Muscle of back (tissue), 13 donors: ENCODE measurements at places on chromosomes 16 and 17. TPM values are rescaled to one million over a fixed set of nuclear protein-coding genes. Genes with fewer than 3 reads are reported as not detected.

ABCC11 gene
- 0.22 TPM for polyA plus RNA-seq

CPNE7 gene
- polyA plus RNA-seq, result 0.59 TPM

MSLN gene
- polyA plus RNA-seq, result 0.48 TPM

TIGD7 gene
- 7.5 TPM for polyA plus RNA-seq

TERB1 gene
- polyA plus RNA-seq, result not detected

ZNF174 gene
- 6.8 TPM for polyA plus RNA-seq

GJC1 gene
- polyA plus RNA-seq, result 36.6 TPM

CCL17 gene
- not detected for polyA plus RNA-seq

CPHXL2 gene
- not detected for polyA plus RNA-seq

MAF gene
- polyA plus RNA-seq, result 30.7 TPM

ASIC2 gene
- 0.11 TPM for polyA plus RNA-seq

ACE gene
- 8.8 TPM for polyA plus RNA-seq

MAP3K14 gene
- 5.3 TPM for polyA plus RNA-seq

NPIPB2 gene
- polyA plus RNA-seq, result 5.1 TPM

SCNN1B gene
- polyA plus RNA-seq, result 0.18 TPM

SRCIN1 gene
- 1.1 TPM for polyA plus RNA-seq

PRRT2 gene
- 10.8 TPM for polyA plus RNA-seq

TMEM114 gene
- not detected for polyA plus RNA-seq

NPW gene
- polyA plus RNA-seq, result 2.2 TPM

TXNDC17 gene
- 74.2 TPM for polyA plus RNA-seq

NUPR1 gene
- polyA plus RNA-seq, result 33.1 TPM

NETO2 gene
- polyA plus RNA-seq, result 14.5 TPM

NOXO1 gene
- 0.55 TPM for polyA plus RNA-seq

MYH1 gene
- 20.9 TPM for polyA plus RNA-seq

NPIPA5 gene
- polyA plus RNA-seq, result 1.1 TPM

MPV17L gene
- polyA plus RNA-seq, result 3.2 TPM

DCAKD gene
- 26.8 TPM for polyA plus RNA-seq

C16orf95 gene
- 1.7 TPM for polyA plus RNA-seq

CFAP97D1 gene
- polyA plus RNA-seq, result not detected

TMEM238L gene
- not detected for polyA plus RNA-seq

NPIPA3 gene
- 16.8 TPM for polyA plus RNA-seq

GPS1 gene
- 64.3 TPM for polyA plus RNA-seq

CPPED1 gene
- 8.5 TPM for polyA plus RNA-seq

KIF2B gene
- not detected for polyA plus RNA-seq

CLEC16A gene
- 11.6 TPM for polyA plus RNA-seq

MKS1 gene
- polyA plus RNA-seq, result 26.1 TPM

CCL5 gene
- polyA plus RNA-seq, result 0.41 TPM

PYY gene
- not detected for polyA plus RNA-seq

WNT9B gene
- not detected for polyA plus RNA-seq

CLEC10A gene
- polyA plus RNA-seq, result 2.2 TPM

NR1D1 gene
- polyA plus RNA-seq, result 2.3 TPM

PYDC1 gene
- polyA plus RNA-seq, result 0.92 TPM

CSNK1D gene
- polyA plus RNA-seq, result 63.5 TPM

CSH2 gene
- polyA plus RNA-seq, result 1.3 TPM

SLFN12 gene
- polyA plus RNA-seq, result 6.5 TPM
